Right lobe of liver (tissue), 6 donors: ENCODE measurements at places on chromosomes 6 and 20.

DNA sequence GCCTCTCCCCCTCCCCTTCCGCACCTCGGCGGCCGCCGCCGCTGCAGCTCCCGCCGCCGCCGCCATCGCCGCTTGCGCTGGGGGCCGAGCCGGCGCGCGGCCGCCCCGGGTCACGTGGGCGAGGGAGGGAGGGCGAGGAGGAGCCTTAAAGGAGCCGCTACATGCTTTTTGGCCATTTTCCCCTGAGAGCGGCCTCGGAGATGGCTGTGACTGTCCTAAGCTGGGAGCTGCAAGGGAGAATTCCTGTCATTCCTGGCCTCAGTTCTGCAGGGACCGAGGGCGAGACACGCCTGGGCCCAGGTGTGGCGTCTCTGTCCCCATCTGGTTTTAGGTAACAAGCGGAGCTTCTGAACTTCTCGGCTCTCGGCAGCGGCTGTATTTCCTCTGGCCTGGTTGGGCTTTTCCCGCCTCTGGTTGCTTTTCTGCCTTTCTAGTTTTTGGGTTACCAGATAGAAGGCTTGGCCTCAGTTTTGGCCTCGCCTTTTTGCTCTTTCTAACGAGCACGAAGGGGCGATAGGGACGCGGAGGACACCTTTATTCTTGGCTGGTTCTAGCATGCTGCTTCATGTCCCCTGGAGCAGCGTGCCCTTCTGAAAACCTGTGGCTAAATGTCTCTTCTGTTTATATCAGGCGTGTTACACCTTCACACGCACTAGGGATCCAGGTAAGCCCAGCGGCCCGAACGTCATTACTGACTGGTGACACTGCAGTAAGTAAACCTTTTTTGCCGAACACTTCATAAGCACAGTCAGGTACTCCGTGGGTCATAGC lies at the start of gene EHMT2:
Gene EHMT2 (minus strand): TSS at position 87 of the 771 bp plus-strand sequence. CDS start 21 bp downstream, at position 66.
- DNase-seq, result peak; percentile 89

DNA sequence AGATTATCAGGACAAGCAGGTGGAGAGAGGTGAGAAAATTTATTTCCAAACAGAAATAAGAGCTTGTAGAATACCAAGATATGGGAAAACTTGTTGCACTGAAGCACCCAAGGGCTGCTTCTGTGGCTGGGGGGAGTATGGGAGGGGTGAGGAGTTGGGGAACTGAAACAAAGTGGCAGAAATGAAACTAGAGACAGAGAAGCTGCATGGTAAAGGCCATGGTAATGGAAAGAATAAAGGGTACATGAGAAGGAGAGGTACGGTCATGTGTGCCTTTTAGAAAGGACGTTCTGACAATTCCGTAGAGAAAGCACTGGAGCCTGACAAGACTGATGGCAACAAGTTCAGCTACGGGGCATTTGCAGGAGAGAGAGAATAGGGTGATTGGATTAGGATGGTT lies 51.6 kb upstream of the RIN2 start:
- DNase-seq, result no peak

GRCh38 chr20:8983478-8984345 lies 85.2 kb upstream of the PLCB4 start:
- no peak for DNase-seq

GRCh38 chr6:161351858-161352257 lies 78.0 kb upstream of the AGPAT4 start:
- DNase-seq, result no peak

DNA sequence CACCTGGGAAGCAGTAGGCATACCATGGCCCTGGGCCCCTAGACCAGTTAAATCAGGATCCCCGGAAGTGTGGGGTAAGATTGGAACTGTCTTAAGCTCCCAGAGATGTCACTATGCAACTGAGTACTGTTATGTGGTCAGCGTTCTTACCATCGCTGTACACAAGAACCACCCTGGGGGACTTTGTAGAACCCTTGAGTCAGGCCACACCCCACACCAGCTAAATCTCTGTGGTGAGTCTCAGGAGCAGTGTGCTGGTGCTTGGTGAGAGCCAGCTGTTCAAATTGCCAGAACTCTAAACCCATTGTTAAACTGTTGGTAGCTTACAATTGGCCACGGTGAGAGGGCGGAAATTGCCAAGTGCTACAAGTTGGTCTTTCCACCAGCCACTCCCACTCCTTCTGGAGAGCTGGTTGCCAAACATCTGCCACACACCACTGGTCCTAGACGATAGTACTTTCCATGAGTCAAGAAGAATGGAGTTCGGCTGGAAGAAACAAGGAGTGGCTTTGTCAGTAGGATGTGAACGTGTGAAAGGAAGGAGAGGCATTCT lies 80.5 kb upstream of the SYNDIG1 start:
- no peak for DNase-seq

DNA sequence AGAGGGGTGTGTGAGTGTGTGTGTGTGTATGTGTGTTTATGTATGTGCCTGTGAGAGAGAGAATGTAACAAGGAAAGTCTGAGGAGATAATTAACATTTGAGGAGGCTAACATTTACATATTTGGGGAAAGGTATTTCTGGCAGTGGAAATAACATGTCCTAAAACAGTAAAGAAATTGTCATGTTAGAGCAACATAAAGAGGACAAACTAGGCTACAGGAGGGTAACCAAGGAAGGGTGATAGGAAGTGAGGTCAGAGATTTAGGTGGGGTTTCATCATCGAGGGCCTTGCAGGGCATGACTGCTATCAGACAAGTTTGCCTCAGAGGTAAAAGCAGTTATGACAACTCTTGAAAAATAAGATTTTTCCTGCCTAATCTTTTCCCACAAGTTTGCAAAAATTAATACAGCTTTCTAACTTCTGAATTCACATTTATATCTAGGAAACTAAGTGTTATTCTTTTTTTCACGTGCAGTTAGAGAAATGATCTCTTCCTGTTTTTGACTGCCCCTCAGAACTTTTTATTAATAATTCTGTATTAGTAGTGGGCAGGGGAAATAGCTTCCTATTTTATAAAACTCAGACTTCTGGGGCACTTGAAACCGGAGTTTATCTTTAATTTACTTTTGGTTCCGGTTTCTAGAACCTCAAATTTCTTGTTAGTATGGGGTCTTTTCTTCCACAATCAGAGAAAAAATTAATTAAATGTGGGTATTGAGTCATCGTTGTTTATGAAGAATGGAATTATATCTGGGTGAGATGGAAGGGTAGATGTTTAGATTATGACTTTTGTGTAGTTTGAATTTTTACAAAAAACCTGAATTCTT lies 30.5 kb upstream of the RHAG start:
- DNase-seq, result no peak

DNA sequence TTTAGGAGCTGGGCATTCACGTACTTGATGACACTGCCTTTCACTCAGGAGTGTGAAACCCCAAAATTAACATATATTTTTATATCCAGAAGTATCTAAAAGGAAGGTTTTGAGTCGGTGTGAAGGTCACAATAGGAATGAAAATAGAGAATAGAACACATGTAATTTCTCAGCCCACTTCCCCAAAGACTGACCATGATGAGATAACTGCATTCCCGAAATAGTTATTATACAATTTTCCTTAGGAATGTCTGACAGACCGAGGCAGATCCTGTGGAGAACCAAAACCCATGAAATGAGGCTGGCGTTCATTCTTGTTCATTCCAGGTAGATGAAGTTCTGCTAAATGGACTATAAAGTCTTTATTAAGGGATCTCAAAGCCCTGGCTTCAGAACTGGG lies 10.3 kb downstream of the NSFL1C start:
- no peak for DNase-seq

DNA sequence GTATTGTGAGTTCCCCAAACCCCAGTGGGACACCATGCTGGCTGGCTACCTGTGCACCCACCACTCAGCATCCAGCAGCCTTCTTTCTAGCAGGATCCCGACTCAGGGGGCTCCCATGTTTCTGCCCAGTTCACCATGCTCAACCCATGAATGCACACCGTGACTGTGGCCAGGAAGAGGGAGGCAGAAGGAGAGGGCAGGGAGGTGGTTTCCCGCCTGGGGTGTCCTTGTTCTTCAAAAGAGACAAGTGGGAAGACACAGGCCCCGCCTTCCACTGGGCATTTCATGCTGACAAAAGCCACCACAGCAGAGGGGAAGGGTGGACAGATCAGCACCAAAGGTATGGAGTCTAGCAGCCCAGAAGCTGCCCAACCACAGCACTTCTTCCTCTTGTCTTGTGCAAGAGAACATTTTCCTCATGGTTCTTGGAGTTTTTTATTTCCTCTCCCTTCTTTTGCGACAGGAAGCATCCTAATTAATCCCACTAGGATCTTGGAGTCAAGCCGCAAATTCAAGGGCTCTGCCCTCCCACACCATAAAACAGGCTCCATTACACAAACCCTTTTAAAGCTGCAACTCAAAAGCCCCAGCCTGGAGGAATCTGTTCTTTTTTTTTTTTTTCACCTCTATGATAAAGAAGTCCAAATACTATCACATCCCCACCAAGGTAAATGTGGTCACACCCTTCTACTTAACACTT lies 13.5 kb upstream of the ANKRD60 start:
- no peak for DNase-seq

DNA sequence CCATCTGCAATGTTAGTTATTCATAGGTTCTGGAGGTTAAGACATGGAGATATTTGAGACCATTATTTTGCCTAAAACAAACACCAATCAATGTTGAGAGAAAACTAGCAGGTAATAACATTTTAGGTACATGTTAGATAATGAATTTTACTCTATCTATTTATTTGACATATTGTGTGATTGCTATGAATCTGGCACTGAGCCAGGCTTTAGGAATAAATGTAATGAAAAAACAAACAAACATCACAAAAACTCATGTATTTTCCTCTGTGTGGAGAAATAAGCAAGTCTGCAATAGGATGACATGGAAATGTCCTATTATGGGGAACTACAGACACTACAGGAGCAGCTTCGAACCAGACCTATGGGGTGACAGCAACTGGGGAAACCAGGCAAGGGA lies 57.8 kb downstream of the OPN5 start:
- no peak for DNase-seq

DNA sequence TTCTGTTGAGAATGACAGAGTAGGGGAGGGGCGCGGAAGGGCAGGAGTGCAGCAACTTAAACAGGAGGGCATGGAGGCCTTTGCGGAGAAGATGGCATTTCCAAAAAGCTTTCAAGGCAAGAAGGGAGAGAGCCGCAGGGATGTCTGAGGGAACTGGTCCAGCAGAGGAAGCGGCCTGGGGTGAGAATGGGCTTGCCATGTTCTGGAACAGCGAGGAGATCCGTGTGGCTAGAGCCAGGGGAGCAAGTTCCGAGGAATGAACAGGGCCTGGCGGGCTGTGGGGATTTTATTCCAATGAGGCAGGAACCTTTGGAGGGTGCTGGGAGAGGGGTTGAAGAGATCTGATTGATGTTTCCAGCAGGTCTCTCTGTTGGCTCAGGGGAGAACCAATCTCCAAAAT lies 86.1 kb downstream of the PREX1 start:
- DNase-seq, result no peak

GRCh38 chr20:2859330-2860121 lies 13.8 kb upstream of the PTPRA start:
- DNase-seq, result no peak

GRCh38 chr6:152170702-152171667 lies 363.5 kb downstream of the ESR1 start:
- DNase-seq, result no peak

- DNase-seq, result no peak
Measured at GRCh38 chr6:22499815-22500214, 69.6 kb upstream of the HDGFL1 start.

GRCh38 chr20:51061418-51062045 lies 38.6 kb upstream of the KCNG1 start:
- no peak for DNase-seq

GRCh38 chr20:53878262-53879047 lies 191.9 kb downstream of the BCAS1 start:
- no peak for DNase-seq

DNA sequence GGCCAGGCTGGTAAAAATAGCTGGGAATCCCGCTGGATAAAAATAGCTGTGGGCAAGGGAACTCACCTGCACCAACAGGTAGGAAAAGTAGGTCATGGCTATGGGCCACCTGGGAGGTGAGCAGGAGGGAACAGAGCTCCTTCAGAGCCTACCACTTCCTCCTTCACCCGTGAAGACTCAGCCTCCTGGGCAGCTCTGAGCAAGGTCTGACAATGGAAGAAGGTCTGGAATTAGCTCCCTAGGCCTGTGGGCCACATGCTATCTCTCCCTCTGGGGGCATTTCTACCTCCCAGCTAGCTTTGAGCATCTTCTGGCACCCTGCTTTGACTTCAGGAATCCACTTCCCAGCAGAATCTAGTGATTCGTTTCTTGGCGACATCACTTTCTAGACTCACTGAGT lies 153.9 kb downstream of the MRPL14 start:
- peak; percentile 35 for DNase-seq

DNA sequence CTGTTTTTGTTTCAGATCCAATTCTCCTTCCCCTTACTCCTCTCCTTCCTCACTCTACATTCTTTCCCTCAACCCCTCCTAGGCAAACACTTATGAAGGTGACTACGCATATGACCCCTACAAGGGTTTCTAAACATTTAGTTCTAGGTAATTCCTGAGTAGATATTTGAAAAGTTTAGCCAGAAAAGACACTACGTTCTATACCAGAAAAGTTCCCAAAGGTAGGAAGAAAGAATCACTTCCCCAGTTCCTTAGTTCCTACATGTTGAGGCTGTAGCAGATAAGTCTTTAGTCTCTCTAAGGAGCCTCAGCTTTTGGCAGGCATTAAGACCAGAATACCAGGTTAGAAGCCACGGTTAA lies 11.6 kb downstream of the POU3F2 start:
- no peak for DNase-seq

DNA sequence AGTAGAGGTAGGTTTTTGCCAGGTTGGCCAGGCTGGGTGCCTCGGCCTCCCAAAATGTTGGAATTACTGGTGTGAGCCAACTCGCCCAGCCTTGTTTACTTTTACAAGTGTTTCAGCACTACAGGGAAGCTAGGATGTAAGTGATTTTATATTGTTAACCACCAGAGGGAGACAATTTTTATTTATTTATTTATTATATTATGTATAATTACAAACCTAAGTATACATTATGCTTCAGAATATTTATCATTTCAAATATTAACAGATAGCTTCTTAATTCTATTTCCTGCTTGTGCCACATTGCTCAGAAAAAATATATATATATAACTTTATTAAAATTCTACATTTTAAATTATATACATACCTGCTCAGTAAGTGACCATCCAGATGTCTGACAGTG lies 9.8 kb downstream of the MMUT start:
- no peak for DNase-seq

GRCh38 chr20:37886851-37887297 lies 16.1 kb upstream of the VSTM2L start:
- DNase-seq, result peak; percentile 83

DNA sequence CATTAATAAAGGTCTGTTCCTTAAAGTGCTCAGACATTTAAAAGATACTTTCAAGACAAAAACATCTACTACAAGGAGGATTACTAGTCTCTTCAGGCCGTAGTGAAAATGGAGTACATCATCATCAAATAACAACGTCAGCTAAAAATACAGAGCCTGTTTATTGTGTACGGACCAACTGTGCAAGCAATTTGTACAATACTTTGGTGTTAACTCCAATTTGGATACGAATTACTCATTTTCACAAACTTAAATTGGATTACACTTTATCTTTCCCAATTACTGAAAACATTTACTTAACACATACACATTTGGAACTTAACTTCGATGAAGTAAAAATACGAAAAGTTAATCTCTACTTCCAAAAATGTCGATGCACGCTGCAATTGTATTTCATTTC lies 802 bp downstream of the CYP39A1 start:
- no peak for DNase-seq
